ENCODE measurements at places on chromosomes 13 and 19.

GRCh38 chr19:4401769-4402170 is 670 bp upstream of the CHAF1A start:
- no peak for DNase-seq

DNA sequence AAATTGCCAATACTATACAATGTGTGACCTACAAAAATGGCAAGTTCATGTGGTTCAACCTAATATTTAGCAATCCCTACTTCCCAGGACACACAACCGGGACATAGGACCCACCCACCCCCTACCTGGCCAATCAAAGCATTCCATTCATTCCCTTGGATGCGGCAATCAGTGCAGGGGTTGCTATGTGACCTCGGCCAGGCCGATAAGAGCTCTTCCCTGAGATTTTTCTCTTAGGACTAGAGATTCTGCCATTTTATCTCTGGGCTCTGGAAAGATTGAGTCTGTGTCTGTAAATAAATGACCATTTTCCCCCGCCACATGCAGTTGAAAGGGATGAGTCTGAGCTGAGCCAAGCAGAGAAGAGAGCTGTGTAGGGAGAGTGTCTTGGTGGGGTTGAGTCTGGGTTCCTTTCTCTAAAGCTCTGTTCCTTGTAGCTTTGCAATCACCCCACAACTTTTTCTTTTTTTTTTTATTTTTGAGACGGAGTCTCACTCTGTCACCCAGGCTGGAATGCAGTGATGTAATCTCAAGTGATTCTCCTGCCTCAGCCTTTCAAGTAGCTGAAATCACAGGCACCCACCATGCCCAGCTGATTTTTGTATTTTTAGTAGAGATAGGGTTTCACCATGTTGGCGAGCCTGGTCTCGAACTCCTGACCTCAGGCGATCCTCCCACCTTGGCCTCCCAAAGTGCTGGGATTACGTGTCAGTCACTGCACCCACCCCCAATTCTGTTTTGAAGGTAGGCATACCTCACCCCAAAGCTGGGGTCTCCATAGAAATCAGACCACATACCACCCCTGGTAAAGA is 7.4 kb downstream of the IFNL1 start:
- no peak for DNase-seq

GRCh38 chr13:80642641-80643040 is 301.7 kb upstream of the SPRY2 start:
- no peak for DNase-seq

GRCh38 chr13:42807866-42808265 is 26.5 kb downstream of the FAM216B start:
- DNase-seq: no peak

- DNase-seq: no peak
These were observed 20.1 kb downstream of the COL4A2 start for GRCh38 chr13:110327051-110327721.

DNA sequence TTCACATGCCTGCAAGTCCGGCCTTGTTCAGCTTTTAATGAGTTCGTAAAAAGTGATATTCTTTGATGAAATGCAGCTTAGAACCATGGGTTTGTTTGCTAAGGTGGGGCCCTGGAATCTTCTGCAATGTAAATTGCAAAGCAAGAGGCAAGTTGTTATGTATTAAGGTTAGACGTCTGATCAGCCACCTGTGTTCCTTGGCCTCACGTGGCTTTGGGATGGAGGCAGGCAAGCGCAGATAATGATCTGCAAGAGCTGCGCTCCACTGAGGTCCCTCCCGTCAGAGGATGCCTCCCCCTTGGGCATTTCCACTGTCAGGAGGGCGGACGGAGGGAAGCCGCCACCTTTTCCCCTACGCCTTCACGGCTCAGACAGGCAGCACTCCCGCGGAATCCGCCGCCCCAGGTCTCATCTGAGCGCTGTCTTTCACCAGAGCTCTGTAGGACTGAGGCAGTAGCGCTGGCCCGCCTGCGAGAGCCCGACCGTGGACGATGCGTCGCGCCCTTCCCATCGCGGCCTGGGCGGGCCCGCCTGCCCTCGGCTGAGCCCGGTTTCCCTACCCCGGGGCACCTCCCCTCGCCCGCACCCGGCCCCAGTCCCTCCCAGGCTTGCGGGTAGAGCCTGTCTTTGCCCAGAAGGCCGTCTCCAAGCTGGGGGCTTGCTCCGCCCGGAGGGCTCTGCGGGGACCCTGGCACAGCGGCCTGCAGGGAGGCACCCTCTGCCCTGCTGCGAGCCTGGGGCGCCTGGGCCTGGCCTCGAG is 110.9 kb downstream of the CRYL1 start:
- no peak for DNase-seq

DNA sequence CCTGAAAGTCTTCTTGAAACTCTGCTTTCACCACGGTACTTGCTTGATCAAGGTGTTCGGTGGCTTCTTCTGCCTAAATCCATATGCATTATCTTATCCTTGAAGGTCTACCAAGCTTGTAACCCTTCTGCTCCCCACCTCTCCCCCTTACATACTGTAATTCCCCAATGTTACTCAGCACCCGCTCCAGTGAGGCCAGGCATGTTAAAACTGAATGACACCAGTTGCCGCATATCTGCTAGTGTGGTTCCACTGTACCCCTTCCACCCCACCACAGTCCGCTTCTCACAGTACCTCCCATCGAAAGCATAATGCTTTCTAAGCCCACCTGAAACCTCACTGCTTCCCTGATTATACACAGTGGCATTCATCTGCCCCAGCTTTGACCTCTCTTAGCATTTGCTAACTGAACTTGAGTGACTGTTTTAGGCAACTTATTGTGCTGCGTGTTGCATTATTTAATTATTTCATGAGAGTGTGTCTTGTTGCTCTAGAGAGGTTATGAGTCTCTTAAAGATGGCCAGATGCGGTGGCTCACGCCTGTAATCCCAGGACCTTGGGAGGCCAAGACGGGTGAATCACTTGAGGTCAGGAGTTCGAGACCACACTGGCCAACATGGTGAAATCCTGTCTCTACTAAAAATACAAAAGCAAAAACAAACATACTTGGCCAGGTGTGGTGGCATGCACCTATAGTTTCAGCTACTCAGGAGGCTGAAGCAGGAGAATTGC is 87.6 kb upstream of the MBNL2 start:
- no peak for DNase-seq

DNA sequence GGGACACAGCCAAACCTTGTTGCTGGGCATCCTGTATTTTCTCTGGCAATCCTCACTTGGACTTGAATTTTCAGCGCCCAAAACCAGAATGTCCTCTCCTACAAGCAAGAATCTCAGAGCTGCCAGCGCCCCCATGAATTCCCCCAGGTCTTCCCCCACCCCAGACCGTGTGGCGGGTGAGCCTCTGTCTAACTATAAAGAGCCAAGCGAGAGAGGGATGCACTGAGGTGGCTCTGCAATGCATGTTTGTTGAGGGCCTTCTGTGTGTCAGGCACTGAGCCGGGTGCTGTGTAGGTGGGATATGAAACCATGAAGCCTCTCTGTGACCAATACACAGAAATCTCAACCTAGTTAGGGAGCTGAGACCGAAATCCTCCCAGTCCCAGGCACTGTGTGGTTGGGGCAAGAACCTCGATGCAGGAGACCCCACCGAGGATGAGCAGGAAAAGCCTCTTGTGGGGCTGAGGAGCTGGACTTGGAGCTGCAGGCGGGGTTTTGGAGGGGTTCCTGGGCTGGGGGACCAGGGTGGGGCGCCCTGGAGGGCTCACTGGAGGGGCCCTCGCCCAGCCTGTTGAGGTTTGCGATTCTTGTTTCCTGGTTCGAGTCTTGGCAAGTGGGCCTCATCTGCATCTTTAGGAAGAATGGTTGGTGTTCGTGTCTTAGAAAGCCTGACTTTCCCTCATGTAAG is 12.4 kb upstream of the PROZ start:
- DNase-seq: no peak

GRCh38 chr19:42121036-42121621 is 11.1 kb downstream of the POU2F2 start:
- DNase-seq: no peak

- DNase-seq: no peak
These were observed 276.4 kb upstream of the EDNRB start for GRCh38 chr13:78194904-78195639.

GRCh38 chr13:36431204-36432105 is 840 bp upstream of the CCNA1 start:
- DNase-seq: no peak

DNA sequence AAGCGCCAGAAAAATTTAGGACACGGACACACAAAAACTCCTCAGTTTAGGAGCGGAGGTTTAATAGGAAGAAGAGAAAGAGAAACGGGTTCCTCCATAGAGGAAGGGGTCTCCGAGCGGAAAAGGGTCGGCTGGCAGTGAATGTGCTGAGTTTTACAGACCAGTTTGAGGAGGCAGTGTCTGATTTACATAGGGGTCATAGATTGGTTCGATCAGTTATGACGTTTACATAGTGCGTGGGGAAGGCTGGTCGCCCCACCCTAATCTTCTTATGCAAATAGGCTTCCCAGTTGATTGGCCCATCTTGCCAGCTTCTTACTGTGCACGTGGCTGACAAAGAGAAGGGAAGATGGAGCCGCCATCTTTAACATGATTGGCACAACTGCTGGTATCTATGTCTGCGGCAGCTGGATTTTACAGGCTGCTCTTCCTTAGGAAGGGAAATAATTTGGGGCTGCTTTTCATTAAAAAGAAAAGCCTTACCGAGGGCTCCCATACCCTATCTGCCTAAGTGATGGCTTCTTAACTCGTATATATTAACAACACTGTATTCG is 1.2 kb upstream of the ZNF225 start:
- no peak for DNase-seq

GRCh38 chr13:99991013-99991827 is 9.6 kb downstream of the ZIC2 start:
- DNase-seq: no peak

DNA sequence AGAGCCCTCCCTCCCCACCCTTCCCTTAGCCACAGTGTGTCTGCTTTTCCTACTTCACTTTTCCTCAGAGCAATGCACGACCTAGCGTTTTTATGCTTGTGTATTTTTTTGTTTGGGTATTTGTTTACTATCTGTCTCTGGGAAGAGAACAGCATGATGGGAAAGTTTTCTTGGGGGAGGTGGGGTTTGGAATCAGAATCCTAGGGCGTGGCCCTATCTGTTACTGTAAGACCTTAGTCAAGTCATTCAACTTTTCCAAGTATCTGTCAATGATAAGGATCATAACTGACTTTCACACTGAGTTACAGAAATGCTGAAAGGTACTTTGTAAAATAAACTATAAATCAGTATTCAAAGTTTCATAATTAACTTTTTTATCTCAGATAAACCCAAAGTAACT is 146.3 kb upstream of the WASF3 start:
- no peak for DNase-seq

DNA sequence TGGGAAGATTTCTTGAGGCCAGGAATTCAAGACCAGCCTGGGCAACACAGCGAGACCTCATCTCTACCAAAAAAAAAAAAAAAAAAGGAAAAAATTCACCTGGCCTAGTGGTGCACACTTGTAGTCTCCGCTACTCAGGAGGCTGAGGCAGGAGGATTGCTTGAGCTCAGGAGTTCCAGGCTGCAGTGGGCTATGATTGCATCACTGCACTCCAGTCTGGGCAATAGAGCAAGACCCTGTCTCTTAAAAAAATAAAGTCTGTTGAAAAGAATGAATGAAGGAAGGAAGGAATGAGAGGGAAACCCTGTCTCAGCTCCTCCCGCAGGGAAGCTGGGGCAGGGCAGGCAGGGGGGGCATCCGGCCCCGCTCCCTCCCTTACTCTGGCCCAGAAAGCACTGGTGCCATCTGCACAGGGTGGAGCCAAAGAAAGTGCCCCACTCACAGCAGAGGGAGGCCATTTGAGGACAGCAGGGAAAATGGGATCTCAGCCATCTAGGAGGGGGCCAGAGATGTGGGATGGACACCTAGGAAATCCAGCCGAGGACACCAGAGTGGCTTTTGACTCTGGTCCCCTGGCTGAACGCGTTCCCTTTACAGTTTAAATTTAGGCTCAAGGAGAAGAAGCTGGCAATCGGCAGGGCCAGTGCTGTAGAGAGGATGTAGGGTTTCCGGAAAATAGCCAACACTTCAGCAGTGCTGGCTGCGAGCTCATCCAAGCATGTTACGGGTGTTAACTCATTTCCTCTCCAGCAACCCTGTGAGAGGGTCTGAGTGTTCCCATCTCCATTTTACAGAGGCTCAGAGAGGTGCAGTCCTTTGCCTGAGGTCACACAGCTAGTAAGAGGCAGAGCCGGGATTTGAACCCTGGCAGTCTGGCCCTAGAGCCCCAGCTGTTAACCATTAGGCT is 3.6 kb upstream of the HPN start:
- DNase-seq: peak; percentile 72

GRCh38 chr13:64206430-64207225 is 2791.0 kb upstream of the PCDH20 start:
- DNase-seq: no peak

DNA sequence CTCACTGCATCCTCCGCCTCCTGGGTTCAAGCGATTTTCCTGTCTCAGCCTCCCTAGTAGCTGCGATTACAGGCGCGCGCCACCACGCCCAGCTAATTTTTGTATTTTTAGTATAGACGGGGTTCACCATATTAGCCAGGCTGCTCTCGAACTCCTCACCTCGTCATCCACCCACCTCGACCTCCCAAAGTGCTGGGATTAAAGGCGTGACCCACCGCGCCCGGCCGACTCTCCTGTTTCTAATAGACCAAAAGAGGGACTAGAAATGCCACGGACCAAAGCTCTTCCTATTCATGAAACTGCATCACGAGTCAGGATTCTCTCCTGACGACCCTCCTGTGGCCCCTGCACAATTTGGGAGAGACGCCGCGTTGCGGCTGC is 563 bp downstream of the ZNF43 start:
- no peak for DNase-seq

DNA sequence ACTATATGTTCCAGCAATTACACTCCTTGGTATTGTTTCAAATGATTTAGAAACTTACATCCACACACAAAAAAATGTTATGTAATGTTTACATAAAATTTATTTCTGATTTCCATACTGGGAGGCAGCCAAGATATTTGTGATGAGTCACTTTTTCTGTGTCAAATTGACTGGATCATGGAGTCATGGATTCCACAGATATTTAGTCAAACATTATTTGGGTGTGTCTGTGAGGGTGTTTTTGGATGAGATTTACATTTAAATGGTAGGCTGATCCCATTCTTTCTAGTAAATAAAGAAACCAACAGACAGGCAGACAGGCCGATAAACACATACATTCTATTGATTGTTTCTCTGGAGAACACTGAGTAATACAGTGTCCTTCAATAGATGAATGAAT is 562.8 kb downstream of the SLITRK6 start:
- no peak for DNase-seq

DNA sequence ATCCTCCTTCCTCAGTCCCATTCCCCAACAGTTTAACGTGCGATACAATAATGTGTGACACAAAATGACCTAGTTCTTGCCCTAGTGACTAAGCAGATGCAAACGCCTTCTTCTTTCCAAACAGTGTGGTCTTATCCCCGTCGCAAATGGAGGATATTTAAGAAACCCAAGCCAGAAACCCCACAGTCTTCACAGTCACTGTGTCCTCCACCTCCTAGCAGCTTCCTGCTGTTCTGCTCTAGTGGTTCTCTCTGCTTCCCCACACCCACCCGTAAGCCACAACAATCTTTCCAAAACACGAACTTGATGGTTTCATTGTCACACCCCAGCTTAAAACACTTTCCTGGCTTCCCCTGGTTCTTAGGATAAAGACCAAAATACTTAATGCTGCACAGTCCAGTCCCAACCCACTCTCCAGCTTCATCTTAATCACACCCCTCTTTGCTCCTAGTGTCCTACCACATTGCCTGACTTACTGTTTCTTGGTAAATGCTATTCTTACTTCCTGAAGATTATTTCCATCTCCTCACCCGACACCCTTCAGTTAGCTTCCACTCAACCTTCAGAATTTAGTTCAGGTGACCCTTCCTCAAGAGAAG is 32.3 kb downstream of the ITM2B start:
- DNase-seq: no peak

Measured in GM19239 (cell line).